ENCODE measurements at places on chromosomes 5 and 9. TPM values are rescaled to one million over a fixed set of nuclear protein-coding genes. Genes with fewer than 3 reads are reported as not detected.

Gene ADAMTS2
- not detected for total RNA-seq

Gene CD74
- 8,933 TPM for total RNA-seq

Gene SLC36A2
- total RNA-seq, result not detected

Gene MEGF10
- total RNA-seq, result not detected

Gene SLC1A3
- not detected for total RNA-seq

DNA sequence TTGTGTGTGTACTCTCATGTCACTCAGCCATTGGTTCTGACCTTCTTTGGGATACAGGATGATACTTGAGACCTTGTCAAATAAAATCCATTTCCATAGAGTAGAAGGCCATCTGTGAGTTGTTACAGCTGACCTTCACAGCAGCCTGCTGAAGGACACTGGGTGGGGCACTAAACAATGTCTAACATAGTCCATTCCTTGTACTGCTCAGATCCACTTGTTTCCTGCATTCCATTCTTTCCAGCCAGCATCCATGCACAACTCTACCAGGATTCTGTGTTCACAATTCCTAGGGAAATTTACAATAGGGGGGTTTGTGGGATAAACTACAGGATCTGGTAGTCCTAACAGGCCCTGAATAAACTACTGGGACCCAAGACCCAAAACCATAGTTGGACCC lies 286.4 kb downstream of the RASEF start:
- H3K27me3 ChIP-seq, result no peaks in the 10 kb centered on the region
- H3K4me3 ChIP-seq, result no peak overlapping the region

GRCh38 chr9:116861321-116861720 lies 174.2 kb downstream of the TRIM32 start:
- no peak for DNase-seq
- H3K27me3 ChIP-seq, result no peaks in the 10 kb centered on the region
- no peak overlapping the region for H3K4me3 ChIP-seq
- peaks cover 12% of the 10 kb centered on the region for H3K4me1 ChIP-seq

DNA sequence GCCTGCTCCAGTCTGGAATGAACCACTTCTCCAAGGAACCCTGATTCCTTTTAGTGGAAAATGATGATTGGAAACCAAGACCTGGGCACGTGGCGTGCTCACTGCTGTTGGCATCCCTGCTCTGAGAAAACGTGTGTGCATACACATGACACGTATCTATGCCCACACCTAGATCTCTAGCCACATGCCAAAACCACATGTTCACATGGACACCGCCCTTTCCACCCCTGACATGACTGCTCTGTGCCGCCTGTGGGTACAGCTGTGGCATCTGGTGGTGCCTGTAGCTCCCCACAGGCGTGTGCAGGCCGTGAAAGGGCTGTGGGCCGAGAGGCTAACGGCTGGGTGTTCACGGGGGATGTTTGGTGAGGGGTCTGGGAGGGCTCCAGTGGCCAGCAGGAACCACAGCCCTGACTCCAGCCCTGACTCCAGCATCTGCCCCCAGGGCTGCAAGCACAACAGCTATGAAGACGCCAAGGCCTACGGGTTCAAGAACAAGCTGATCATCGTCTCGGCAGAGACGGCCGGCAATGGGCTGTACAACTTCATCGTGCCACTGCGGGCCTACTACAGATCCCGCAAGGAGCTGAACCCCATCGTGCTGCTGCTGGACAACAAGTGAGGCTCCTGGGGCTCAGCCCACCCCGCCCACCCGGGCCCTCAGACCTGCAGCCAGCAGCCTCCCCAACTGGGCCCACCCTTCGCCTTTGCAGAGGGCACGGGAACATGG lies 75.1 kb downstream of the KCNT1 start:
- H3K27me3 ChIP-seq, result no peaks in the 10 kb centered on the region
- no peak overlapping the region for H3K4me3 ChIP-seq
- no peaks in the 10 kb centered on the region for H3K36me3 ChIP-seq
- no peaks in the 10 kb centered on the region for H3K4me1 ChIP-seq
- no peak for DNase-seq
- no peak overlapping the region for H3K27ac ChIP-seq

GRCh38 chr5:95035891-95036685 lies 248.8 kb downstream of the MCTP1 start:
- no peaks in the 10 kb centered on the region for H3K27me3 ChIP-seq
- H3K27ac ChIP-seq, result no peak overlapping the region
- H3K4me3 ChIP-seq, result no peak overlapping the region
- H3K36me3 ChIP-seq, result no peaks in the 10 kb centered on the region
- DNase-seq, result no peak

- H3K4me3 ChIP-seq, result no peak overlapping the region
- DNase-seq, result peak; percentile 49
- H3K27me3 ChIP-seq, result no peaks in the 10 kb centered on the region
- no peaks in the 10 kb centered on the region for H3K4me1 ChIP-seq
Measured at GRCh38 chr9:2800394-2801179, 43.3 kb downstream of the PUM3 start.

DNA sequence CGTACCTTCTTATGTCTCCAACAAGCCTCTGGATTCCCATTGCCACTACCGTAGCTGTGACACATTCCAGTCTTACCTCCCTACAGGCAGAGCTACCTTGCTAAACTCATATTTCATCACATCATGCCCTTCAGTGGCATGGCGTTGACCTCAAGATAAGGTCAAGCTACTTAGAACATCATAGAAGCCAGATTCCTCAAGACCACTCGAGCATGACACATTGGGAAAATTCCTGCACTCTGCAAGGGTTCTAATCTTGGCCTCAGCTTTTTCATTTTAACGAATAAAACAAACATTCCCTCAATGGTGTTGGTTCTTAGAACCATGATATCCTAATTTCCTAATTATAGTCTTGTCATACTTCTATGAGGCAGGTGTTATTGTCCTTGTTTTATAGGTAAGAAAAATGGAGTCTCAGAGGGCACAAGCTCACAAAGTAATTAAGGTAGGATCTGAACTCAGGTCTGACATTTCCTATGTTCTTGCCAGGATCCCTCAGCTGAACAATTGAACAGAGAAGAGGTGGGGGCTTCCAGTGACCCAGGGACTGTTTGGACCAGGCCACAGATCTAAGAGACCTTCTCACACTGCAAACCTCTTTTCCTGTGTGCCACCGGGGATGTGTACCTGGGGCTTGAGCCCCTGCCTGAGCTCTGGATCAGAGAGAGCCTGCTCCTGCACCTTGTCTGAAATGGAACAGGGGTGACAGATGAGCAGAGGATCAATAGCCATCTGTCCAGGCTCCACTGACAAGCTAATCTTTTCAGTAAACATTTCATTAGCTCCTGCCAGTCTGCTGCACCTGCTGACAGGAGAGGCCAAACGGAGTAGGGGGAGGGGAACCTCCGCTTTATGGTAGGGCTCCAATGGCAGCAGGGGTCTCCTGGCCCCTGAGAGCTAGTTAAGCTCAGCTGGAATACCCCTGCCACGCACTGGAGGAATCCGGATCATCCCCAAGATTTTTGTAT lies 49.3 kb downstream of the ALG2 start:
- no peak for DNase-seq
- no peak overlapping the region for H3K4me3 ChIP-seq
- H3K4me1 ChIP-seq, result no peaks in the 10 kb centered on the region
- H3K36me3 ChIP-seq, result no peaks in the 10 kb centered on the region
- H3K27me3 ChIP-seq, result no peaks in the 10 kb centered on the region

DNA sequence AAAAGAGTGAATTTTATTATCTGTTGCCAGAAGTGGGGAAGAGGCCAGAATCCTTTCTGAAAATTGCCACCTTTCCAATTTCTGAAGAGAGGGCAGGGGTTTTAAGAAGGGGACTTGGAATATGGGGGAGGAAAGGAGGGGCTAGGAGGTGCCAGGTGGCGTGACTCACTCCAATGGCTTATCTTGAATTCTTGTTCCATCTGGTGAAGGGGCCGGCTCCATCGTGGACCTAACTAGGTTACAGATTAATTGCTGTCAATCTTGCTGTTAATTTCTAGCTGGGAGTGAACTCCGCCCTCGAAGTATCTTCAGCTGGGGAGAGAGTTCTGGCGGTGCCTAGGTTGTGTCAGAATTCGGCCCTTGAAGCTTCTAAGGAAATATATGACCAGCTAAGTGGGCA lies 138.7 kb downstream of the YTHDC2 start:
- H3K36me3 ChIP-seq, result no peaks in the 10 kb centered on the region
- no peak overlapping the region for H3K4me3 ChIP-seq
- H3K27me3 ChIP-seq, result no peaks in the 10 kb centered on the region
- no peak for DNase-seq
- no peak overlapping the region for H3K27ac ChIP-seq

- H3K27ac ChIP-seq, result no peak overlapping the region
- H3K36me3 ChIP-seq, result no peaks in the 10 kb centered on the region
- no peak for DNase-seq
- H3K4me3 ChIP-seq, result no peak overlapping the region
- no peaks in the 10 kb centered on the region for H3K27me3 ChIP-seq
Measured at GRCh38 chr5:77251921-77252320, 41.4 kb downstream of the PDE8B start.

DNA sequence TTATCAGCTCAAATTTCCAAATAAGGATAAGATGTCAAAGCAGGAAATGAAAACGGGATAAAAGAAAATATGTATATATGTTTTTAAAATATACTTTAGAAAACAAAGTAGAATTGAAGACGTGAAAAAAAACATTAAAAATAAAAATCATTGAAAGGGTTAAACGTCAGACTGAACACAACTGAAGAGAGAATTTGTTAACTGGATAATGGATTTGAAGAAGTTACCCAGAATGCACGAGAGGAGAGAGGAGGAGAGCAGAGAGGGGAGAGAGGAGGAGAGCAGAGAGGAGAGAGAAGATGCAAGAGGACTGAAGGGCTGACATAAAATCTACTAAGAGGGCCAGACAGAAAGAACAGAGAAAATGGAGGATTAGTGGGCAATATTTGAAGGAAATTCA lies 88.0 kb downstream of the CDKN2A start:
- no peak for DNase-seq
- H3K27me3 ChIP-seq, result no peaks in the 10 kb centered on the region
- no peaks in the 10 kb centered on the region for H3K4me1 ChIP-seq
- H3K4me3 ChIP-seq, result no peak overlapping the region
- H3K36me3 ChIP-seq, result peaks cover 20% of the 10 kb centered on the region

GRCh38 chr9:94624629-94625028 lies 14.7 kb downstream of the FBP1 start:
- H3K36me3 ChIP-seq, result no peaks in the 10 kb centered on the region
- no peak for DNase-seq
- H3K4me3 ChIP-seq, result no peak overlapping the region
- no peaks in the 10 kb centered on the region for H3K4me1 ChIP-seq

- no peak for DNase-seq
- no peak overlapping the region for H3K27ac ChIP-seq
- no peaks in the 10 kb centered on the region for H3K4me1 ChIP-seq
- H3K4me3 ChIP-seq, result no peak overlapping the region
- no peaks in the 10 kb centered on the region for H3K27me3 ChIP-seq
Measured at GRCh38 chr9:6460189-6460768, 47.3 kb downstream of the UHRF2 start.

DNA sequence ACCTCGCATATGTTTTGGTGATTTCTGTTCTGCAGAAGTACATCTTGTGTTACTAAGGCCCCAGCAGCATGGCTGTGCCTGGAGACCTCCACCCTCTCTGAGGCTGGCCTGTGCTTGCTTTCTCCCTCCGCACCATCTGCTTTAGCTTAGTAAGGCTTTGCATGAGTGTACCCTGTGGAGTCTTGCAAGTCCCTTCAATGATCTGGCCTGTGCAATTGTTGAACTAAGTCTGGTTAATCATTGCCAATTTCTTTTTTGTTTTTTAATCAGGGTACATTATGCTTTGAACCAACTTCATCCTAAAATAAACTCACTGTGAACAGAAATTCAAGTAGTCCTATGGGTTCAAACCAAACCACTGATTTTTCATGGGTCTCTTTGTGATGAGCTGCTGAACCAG lies 32.3 kb downstream of the ACOT12 start:
- no peaks in the 10 kb centered on the region for H3K4me1 ChIP-seq
- H3K27me3 ChIP-seq, result no peaks in the 10 kb centered on the region
- no peak overlapping the region for H3K27ac ChIP-seq
- DNase-seq, result no peak
- no peaks in the 10 kb centered on the region for H3K36me3 ChIP-seq

- peak within 1 kb of the TSS; percentile 49 for H3K27ac ChIP-seq
- H3K4me3 ChIP-seq, result peak within 1 kb of the TSS; percentile 37
- H3K4me1 ChIP-seq, result peaks cover 33% of the 10 kb centered on the region
- peak; percentile 72 for DNase-seq
- H3K27me3 ChIP-seq, result no peaks in the 10 kb centered on the region
Measured at GRCh38 chr9:35618325-35618727, at the start of gene CD72. Gene CD72, minus strand, starts transcription at chr9:35618413. Its CDS starts 110 bp downstream, at chr9:35618303.

DNA sequence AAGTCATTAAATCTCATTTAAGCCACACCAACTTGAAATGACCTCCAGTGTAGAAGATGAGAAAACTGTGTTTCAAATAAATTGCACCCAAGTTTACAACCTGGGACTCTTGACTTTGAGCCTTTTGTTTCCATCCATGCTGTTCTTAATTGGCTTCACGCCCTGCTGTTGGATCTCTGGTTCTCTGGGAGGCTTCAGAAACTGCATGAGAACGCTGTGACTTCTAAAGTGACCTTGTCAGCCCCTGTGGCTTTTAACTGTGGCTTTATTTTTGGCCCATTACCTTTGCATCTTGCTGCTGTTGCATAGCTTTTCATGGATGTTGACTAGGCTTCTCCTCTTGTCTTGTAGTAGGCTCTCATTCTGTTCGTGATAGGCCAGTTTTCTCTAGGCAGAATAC lies 29.3 kb downstream of the TNFAIP8 start:
- no peak overlapping the region for H3K4me3 ChIP-seq
- no peak overlapping the region for H3K27ac ChIP-seq
- H3K36me3 ChIP-seq, result no peaks in the 10 kb centered on the region
- H3K4me1 ChIP-seq, result peaks cover 50% of the 10 kb centered on the region
- no peaks in the 10 kb centered on the region for H3K27me3 ChIP-seq

- H3K4me1 ChIP-seq, result peaks cover 21% of the 10 kb centered on the region
- H3K27ac ChIP-seq, result no peak overlapping the region
- H3K36me3 ChIP-seq, result no peaks in the 10 kb centered on the region
- H3K27me3 ChIP-seq, result no peaks in the 10 kb centered on the region
Measured at GRCh38 chr9:37053684-37054362, 19.8 kb upstream of the PAX5 start.

DNA sequence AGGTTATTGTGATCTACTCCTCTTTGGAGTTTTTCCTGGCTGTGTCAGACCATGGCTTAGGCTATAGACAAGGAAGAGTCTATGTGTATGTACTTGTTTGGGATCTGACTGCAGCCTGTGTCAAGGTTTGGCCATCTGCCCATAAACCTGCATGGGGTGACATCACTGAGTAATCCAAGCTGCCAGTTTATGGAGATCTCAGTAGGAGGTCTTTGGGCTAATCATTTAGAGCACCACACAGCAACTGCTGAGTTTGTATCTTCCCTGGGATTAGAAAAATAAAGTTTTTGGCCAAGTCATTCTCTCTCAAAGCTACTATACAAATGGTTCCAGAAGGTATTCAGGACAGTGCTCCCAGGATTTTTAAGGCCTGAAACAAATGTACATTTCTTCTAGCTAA lies 65.5 kb upstream of the HSPB3 start:
- no peaks in the 10 kb centered on the region for H3K36me3 ChIP-seq
- no peak overlapping the region for H3K27ac ChIP-seq
- DNase-seq, result no peak
- no peak overlapping the region for H3K4me3 ChIP-seq
- no peaks in the 10 kb centered on the region for H3K4me1 ChIP-seq
- no peaks in the 10 kb centered on the region for H3K27me3 ChIP-seq
